ENCODE measurements at places on chromosomes 1 and 21.

- no peak for DNase-seq
Measured at GRCh38 chr1:9841460-9841859, 17.7 kb upstream of the CLSTN1 start.

GRCh38 chr1:179031855-179032513 is 6.3 kb downstream of the FAM20B start:
- no peak for DNase-seq

- no peak for DNase-seq
Measured at GRCh38 chr1:204354579-204354978, 5.2 kb downstream of the PLEKHA6 start.

DNA sequence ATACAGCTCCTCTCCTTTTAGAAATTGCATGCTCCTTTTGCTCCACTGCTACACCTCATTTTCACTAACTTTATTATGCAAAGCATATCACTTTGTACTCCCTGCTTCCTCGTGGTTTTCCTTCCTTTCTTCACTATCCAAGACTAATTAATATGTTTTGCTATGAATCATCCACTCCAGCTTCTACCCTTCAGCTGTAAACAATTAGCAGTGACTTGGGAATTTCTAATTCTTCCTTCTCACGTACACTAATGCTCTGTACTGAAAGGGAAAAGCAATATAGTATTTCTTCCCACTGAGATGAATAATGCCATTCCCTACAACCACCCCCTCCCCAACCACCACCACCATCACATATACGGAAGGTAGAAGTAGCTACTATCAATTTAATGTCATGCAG is 1917.0 kb downstream of the MRPL39 start:
- DNase-seq = no peak

DNA sequence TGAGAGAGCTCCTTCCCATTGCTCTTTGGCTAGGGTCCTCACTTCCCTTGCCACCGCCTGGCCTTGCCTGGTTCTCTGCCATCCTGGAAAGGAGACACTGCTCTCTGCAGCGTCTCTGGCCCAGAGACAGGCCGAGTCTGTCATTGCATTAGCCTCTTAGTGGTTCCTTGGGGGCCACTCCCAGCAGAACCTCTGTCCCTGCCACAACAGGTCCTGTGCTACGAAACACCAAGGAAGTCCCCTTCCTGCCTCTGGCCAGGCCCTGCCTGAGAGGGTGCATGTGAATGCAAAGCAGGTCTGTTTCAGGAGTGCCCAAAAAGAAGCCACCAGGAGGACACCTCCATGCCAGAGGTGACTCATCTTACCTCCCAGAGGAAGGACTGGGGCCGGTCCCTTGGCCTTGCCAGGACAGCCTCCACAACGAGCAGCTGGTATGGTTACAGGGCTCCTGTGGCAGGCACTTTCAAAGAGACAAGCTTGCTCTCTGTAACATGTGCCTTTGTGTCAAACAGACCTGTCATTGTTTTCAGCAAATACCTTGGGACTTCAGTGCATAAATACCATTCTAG is 59.6 kb downstream of the VPS26C start:
- no peak for DNase-seq

DNA sequence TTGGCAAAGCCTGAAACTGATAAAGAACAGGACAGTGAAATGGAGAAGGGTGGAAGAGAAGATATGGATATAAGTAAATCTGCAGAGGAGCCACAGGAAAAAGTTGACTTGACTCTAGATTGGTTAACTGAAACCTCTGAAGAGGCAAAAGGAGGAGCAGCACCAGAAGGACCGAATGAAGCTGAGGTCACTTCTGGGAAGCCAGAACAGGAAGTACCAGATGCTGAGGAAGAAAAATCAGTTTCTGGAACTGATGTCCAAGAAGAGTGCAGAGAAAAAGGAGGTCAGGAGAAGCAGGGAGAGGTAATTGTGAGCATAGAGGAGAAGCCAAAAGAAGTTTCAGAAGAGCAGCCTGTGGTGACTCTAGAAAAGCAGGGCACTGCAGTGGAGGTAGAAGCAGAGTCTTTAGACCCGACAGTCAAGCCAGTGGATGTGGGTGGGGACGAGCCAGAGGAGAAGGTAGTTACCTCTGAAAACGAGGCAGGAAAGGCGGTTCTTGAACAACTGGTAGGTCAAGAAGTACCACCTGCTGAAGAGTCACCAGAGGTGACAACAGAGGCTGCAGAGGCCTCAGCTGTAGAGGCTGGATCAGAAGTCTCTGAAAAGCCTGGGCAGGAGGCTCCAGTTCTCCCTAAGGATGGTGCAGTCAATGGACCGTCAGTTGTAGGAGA is 16.3 kb downstream of the CCDC17 start:
- no peak for DNase-seq

- DNase-seq = no peak
Measured at GRCh38 chr1:243443557-243443956, 187.7 kb downstream of the SDCCAG8 start.

DNA sequence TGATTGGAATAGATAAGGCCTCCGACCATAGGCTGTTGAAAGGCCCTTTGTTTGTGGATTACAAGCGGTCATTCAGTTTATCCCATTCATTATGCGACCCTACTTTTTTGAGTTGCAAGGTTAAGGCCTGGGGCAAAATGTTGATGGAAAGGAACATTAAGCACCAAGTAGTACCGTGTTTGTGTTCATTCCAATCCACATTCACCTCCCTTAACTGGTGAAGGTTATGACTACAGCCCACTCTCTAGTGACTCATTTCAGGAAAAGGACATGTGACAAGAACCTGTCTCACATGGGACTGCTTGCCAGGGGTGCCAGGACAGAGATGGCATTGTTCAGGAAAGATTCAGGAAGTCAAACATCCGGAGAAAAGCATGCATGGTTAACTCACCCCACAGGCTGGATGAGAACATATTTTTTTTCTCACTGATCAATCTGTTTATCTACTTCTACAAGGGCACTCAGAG is 81.6 kb downstream of the CD58 start:
- DNase-seq = no peak

DNA sequence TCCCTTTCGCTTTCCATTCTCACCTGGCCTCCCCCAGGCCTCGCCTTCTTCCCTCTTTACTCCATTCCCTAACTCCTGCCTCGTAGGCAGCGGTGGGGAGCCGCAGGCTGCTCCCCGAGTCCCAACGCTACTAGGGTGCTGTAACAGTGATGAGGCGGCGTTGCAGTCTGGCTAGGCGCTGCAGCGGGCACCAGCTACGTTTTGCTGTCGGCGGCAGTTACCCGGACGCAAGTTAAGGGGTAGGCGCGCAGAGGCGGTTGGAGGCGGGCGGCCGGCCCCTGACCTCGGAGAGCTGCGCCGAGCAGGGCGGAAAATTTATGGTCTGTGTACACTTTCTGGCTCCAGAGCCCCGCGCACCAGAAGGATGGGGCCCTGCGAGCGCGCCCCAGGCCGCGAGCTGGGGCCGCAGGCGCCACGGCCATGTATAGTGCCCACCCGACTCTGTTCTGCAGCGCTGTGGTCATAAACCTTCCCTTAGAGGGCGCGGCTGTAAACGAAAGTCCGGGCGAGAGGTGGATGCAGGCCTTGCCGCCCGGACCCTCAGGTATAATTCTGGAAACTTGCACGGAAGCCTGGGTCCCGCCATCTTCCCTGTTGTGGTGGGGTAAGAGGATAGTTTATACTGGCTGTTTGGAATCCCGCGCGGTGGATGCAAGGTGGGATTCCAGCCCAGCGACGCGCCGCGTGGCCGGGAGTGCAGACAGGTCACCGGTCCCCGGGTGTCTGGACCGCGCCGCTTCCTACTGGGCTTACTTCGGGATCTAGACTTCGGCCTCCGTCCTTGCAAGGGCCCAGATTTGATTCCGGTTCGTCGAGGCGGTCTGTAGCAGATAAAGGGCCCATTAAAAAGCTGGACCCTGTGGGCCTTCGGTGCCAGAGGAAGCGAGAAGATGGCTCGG is 15.0 kb downstream of the HLX start:
- no peak for DNase-seq

- DNase-seq = no peak
Measured at GRCh38 chr1:3658231-3658615, 5.9 kb downstream of the TP73 start.

GRCh38 chr1:44263568-44264450 is 50.5 kb downstream of the DMAP1 start:
- no peak for DNase-seq

DNA sequence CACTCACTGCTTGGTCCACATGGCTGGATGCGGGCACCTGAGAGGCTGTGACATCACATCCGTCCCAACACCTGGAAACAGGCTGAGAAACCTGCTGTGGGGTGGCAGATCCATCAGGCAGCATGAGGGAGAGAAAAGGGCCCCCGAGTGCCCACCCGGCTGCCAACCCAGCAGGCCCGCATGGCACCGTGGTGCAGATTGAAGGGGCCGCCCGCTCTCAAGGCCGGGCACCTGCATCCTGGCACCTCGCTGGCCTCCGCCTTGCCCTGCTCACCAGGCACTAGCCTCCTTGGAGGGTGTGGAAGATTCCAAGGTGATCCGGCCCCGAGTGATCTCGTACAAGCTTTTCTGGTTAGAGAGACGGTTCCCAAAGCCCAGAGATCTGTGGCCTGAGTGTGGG is 110.5 kb downstream of the PRDM16 start:
- DNase-seq = no peak

- no peak for DNase-seq
Measured at GRCh38 chr1:222876182-222876581, 61.3 kb downstream of the DISP1 start.

DNA sequence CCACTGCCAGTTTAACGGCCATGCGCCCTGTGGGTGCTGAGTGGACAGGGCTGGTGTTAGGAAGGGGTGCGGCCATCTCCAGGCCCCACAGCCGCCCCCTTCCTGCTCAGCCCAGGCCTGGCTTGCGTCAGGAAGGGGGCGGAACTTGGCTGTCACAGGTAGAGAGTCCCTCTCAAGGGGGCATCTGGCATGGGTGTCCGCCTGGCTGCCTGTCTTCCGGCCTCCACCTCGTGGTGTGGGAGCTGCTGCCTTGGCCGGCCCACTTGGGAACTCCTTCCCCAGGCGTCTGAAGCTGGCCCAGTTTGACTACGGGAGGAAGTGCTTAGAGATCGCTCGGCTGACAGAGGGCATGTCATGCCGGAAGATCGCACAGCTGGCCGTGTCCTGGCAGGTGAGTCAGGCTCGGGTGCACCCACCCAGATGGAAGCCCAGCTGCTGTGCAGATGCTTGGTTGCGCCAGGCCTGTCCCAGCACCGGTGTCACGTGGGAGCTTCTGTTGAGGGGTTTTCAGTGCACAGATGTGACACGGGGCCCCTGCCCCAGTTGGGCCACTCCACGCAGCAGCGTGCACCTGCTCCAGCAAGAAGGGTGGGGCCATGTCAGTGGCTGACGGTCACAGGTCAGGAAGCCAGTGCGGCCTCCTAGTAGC is 9.1 kb upstream of the ATAD3B start:
- no peak for DNase-seq

- no peak for DNase-seq
Measured at GRCh38 chr1:106879538-106879937, 176.9 kb upstream of the PRMT6 start.

DNA sequence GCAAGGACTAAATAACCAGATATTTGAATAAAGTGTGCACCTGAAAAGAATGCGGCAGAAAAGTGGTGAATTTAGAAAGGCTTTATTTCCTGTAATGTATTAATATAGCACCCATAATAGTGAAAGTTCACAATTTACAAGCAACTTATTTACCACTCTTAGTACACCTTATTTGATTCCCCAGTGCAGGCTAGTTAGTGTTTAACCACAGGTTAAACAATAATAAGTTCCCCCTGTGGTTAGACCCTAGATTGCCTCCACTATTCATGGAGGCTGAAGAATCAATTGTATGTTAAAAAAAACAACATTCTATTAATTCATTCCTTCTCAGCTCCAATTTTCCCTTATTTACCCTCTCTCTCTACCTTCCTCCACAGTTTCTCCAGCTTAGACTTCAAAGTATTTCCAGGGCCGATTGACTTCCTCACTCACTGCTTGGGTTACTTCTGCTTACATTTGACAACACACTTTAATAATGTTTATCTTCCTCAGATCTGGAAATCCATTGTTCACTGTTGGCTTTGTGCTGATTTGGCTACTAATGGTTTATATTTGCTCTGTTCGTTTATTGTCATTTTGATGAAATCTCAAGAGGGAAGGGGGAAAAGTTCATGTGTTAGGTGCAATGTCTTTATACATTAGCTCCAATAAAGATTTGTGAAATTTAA is 796.3 kb downstream of the BRINP3 start:
- no peak for DNase-seq

DNA sequence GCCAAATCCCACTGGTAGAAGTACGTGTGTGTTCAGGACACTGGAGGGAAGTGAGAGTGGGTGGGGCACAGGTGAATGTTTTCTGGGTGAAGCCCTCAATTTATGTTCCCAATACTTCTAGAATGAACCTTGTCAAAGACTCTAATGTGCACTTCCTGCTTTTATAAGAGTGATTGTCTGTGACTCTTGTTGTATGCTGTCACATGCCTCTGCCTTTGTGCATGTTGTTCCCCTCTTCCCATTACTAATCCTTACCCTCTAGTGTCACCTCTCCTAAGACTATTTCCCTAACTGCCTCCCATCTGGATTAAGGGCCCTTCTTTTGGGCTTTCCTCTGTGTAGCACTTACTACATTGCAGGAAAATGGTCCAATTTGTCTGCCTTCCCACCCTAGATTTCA is 2.5 kb upstream of the LINGO4 start:
- no peak for DNase-seq

- peak; percentile 50 for DNase-seq
Measured at GRCh38 chr1:32963746-32964460, 706 bp downstream of the RNF19B start.

GRCh38 chr21:45990049-45990711 is 8.6 kb downstream of the COL6A1 start:
- DNase-seq = no peak

DNA sequence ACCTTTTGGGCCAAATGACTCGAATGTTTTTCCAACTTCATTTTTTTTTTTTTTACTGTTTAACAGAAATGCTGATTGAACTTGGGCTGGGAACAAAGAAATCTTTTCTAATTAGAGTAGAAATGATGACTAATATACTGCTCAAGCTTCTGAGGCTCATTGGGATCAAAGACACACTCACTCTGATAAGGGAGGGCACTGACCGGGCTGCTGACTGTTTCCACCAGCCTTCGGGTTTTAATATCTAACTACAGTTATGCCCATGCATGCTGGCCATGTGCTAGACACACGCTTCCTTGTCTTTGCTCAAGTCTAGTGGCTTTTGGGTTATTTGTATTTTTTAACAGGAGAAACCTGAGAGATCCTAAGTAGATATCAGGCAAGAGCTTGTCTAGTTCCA is 16.8 kb downstream of the ZBTB18 start:
- no peak for DNase-seq

- DNase-seq = no peak
Measured at GRCh38 chr1:226402739-226403165, 5.1 kb downstream of the PARP1 start.

- no peak for DNase-seq
Measured at GRCh38 chr1:26003262-26003661, 5.4 kb upstream of the PAFAH2 start.

- no peak for DNase-seq
Measured at GRCh38 chr1:172404121-172404520, 16.4 kb upstream of the C1orf105 start.
